Mammary epithelial cell (primary cell): ENCODE measurements at places on chromosomes 7 and 10. TPM values are rescaled to one million over a fixed set of nuclear protein-coding genes. Genes with fewer than 3 reads are reported as not detected.

ANKRD30A gene
- not detected for total RNA-seq

ECHS1 gene
- total RNA-seq, result 46.5 TPM

POMZP3 gene
- total RNA-seq, result 10.1 and 11.0 TPM in 2 replicates

ANXA11 gene
- 81.9 and 117 TPM in 2 replicates for total RNA-seq

CNPY1 gene
- not detected for total RNA-seq

ADIRF gene
- 165 and 247 TPM in 2 replicates for total RNA-seq

ADAM12 gene
- total RNA-seq, result 8.2 TPM

RARRES2 gene
- 0.17 TPM for total RNA-seq

GRID1 gene
- not detected in 2 replicates for total RNA-seq

BCL7B gene
- total RNA-seq, result 25.5 TPM

VAX1 gene
- not detected for total RNA-seq

COBL gene
- total RNA-seq, result 3.0 TPM

TMEM26 gene
- total RNA-seq, result not detected in 2 replicates

RAB19 gene
- 1.3 TPM for total RNA-seq

CCDC172 gene
- not detected for total RNA-seq

CLCN1 gene
- total RNA-seq, result not detected in 2 replicates

TSPAN14 gene
- 47.8 TPM for total RNA-seq

LRGUK gene
- total RNA-seq, result 0.21 TPM in 1 of 2 replicates, not detected in the other

LIPM gene
- not detected for total RNA-seq

FAM241B gene
- 14.0 and 15.1 TPM in 2 replicates for total RNA-seq

ASB10 gene
- total RNA-seq, result not detected in 2 replicates

ERVW-1 gene
- total RNA-seq, result not detected

MUC3A gene
- 5.3 and 6.0 TPM in 2 replicates for total RNA-seq
